ENCODE measurements at places on chromosomes 6 and 20.

- no peak for DNase-seq
These were observed 234.9 kb downstream of the OGFRL1 start for GRCh38 chr6:71523548-71523947.

DNA sequence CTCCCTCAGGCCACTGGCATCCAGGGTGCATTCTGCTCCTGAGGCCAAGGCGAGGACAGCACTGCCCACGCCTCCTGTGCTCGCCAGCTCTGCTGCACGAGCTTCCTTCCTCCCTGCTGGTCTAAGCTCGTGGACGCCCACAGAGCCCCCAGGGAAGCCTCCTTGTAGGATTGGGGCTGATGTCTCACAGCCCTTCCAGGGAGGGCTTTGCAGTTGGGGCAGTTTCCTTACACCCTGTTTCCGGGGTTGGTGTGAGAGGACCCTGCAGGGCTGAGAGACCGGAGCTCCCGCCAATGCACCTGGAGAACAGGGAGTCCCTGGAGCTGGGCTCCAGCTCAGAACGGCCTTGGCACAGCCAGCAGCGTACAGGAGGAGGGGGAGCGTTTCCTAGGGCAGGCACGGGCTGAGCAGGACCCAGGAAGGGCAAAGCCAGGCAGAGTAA lies 172.4 kb upstream of the PDE10A start:
- no peak for DNase-seq

GRCh38 chr20:31691646-31692275 lies 30.9 kb downstream of the BCL2L1 start:
- no peak for DNase-seq

DNA sequence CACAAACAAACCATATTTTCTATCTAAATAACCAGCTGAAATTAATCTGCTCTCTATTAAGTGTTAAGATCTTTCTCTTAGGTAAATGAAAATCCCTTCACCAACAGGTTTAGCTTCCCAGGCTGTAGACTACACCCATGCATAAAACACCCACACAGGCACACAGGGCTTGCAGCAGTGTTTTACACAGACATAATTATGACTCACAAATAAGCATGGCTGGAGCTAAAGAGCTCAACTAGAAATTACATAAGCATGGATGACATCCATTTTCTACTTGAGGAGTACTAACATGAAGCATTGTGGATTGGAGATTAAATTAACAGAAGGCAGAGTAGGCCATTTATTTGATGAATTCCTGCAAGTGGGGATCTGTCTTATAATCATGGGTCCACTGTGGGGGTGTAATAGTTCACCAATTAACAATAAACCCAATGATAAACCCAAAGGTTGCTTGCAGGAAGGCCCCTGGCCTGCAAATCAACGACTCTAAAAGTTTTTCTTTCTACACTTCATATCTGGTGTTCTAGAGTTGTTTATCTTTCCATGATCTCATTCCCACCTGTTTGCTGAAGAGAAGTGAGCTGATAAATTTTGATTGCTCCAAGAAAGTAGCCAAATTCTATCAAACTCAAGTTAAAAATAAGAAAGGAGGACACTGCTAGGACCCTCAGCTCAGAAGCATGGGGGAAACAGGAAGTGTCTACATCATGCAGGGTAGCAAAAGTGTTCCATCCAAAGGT lies 33.8 kb upstream of the E2F3 start:
- DNase-seq: peak; percentile 13

DNA sequence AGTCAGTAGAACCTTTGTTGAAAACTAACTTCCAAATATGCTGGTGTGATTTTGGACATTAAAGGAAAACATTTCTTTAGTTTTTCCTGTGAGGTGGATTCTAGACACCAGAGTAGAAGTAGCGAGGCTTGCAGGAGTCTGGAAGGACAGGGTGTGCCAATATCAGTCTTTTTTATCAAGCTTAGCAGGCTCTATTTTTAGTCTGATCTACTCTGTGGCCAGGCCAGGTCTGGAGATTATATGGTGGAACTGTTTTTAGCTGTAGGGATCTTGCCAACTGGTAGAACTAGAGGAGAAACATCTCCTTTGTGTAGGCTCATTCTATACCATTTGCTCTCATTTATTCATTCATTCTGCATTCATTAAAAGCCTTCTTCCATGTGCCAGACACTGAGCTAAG lies 42.7 kb downstream of the LRP11 start:
- no peak for DNase-seq

- no peak for DNase-seq
These were observed 198.5 kb downstream of the HIVEP2 start for GRCh38 chr6:142746524-142746923.

- no peak for DNase-seq
These were observed 160.6 kb downstream of the GRM4 start for GRCh38 chr6:33985313-33985751.

GRCh38 chr20:19977373-19977770 lies 39.8 kb upstream of the NAA20 start:
- DNase-seq: no peak

All from stimulated activated CD8-positive, alpha-beta memory T cell treated with anti-CD3 and anti-CD28 coated beads, Interleukin-4, amount 100 ng/mL, for 4 hours (primary cell).